Right forelimb (tissue), 1 donor: ENCODE measurements at places on chromosomes 3 and 15.

GRCh38 chr3:127422663-127423375, 135.0 kb upstream of the PRR20G start:
- no peak for DNase-seq

- peak; percentile 53 for DNase-seq
Measured at GRCh38 chr3:173065543-173065981, 75.5 kb downstream of the SPATA16 start.

DNA sequence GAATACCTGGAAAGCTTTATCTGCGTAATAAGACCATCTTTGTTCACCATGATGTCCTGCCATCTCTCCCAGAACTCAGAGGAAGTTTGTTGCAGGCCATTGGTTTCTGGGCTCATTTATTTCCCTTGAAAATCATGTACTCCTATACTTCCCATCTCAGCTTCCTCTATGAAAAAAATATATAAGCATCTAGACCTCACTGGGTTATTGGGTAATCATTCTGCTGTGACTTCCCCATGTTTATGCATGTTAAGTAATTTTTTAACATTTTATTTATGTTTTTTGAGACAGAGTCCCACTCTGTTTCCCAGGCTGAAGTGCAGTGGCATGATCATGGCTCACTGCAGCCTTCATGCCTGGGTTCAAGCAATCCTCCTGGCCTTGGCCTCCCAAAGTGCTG, 184.5 kb downstream of the ZPLD1 start:
- DNase-seq = no peak

DNA sequence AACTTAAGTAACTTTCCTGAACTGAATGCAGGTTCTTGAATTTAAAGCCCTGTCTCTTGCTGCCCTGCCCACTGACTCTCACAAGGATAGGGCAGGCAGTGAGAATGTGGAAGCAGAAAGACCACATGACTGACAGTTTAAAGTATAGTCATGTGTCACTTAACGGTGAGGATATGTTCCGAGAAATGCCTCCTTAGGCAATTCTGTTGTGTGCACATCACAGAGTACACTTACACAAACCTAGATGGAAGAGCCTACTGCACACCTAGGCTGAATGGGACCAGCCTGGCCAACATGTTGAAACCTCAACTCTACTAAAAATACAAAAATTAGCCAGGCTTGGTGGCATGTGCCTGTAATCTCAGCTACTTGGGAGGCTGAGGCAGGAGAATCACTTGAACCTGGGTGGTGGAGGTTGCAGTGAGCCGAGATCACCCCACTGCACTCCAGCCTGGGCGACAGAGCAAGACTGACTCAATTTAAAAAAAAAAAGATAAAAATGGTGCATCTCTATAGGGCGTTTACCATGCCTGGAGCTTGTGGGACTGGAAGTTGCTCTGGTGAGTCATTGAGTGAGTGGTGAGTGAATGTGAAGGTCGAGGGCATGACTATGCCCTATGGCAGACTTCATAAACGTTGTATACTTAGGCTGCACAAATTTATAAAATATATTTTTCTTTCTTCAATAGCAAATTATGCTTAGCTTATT, 18.9 kb upstream of the COPG1 start:
- no peak for DNase-seq

DNA sequence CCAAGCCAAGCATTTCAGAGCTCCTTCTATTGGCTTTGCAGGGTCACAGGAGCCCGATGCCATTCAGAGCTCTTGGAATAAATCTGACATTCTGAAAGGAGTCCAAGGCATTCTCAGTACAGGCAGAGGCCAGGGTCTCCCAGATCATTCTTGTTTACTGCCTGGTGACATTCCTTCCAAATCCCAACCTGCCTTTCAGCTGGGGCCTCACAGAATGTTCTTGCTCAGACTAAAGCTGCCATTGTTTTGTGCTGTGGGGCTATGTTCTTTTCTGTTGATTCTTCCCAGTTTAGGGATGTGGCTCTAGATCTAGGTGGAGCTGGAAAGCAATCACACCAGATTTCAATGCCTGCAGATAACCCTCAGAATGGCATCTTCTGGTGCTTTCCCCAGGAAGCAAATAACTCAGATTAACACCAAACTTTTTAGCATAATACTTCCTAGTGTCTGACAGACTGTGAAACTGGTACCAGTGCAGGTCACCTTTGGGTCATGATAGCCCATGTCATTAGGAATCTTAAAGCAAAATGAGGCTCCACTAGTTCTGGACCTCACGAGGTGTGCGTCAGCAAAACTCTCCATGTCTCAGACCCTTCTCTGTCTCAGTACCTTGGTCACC, 166.9 kb downstream of the CHST2 start:
- no peak for DNase-seq

- no peak for DNase-seq
Measured at GRCh38 chr3:134625462-134625861, 25.4 kb downstream of the KY start.

GRCh38 chr3:42581709-42582473, at the start of gene SEC22C:
Gene SEC22C, minus strand, starts transcription at chr3:42581967. Its CDS starts 12,921 bp downstream, at chr3:42569046.
- DNase-seq = peak; percentile 94

- no peak for DNase-seq
Measured at GRCh38 chr3:128548021-128548420, 55.0 kb upstream of the GATA2 start.

DNA sequence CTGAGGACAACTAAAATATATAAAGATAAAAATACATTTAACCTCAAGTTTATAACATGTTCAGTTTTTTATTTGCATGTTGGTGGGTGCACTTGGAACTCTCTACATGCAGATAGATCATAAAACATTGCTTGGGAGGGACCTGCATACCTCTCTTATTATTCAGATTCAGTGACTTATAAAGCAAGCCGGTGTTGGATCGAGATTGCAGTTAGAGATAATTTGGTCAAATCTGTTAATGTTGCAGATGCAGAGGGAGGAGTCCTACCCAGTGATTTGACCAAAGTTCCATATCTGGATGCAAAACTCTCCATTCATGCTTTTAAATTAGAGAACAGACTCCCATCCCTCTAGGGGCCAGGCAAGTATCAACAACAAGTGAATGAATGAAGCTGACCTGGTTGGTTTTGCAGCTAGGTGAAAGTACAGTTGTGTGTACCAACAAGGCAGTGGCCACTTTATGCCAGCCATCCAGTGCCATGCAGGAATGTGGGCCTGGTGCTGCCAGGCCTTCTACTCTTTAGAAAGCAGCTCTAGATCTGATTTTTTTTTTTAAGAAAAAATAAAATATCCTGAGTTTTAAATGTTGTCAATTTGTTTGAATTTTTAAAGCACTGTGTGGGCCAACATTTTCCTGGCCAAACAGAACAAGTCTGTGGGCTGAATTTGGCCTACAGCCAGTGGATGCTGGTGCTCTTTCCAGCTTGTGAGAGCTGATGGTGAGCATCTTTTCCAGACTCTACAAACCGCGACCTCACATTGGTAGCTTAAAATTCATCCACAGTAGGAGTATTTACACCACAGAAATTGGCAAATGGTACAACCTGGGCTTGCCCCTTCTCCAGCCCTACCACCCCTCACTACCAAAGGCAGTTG, 12.3 kb downstream of the CDIN1 start:
- DNase-seq = no peak

- DNase-seq = no peak
Measured at GRCh38 chr3:192916371-192917027, 1.2 kb downstream of the MB21D2 start.

- no peak for DNase-seq
Measured at GRCh38 chr3:10627884-10628572, 122.6 kb upstream of the ATP2B2 start.

- DNase-seq = no peak
Measured at GRCh38 chr3:188689101-188689574, 482.6 kb upstream of the TPRG1 start.

GRCh38 chr3:49609815-49610214, 55.5 kb downstream of the BSN start:
- DNase-seq = no peak

DNA sequence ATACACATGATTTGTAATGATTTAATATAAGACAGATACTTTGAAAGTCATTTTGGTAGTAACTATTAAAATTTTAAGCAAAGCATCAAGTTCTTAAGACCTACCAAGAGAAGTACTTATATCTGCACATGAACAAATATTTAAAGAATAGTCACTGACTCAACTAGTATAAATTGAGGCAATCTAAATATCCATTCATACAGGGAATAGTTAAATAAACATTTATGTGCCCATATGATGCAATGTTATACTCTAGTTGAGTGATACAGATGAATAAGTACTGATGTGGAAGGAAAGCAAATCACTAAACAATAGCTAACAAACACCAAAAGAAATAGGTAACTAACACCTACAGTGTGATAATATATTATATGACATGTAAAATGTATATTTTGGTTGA, 527.7 kb downstream of the EPHA3 start:
- no peak for DNase-seq
